PC-9 (cell line): ENCODE measurements at places on chromosomes 3 and 15. TPM values are rescaled to one million over a fixed set of nuclear protein-coding genes. Genes with fewer than 3 reads are reported as not detected.

TIMP4 gene
- 15.5 and 19.0 TPM in 2 replicates for total RNA-seq

MYD88 gene
- total RNA-seq: 25.0 and 27.4 TPM in 2 replicates

DNA sequence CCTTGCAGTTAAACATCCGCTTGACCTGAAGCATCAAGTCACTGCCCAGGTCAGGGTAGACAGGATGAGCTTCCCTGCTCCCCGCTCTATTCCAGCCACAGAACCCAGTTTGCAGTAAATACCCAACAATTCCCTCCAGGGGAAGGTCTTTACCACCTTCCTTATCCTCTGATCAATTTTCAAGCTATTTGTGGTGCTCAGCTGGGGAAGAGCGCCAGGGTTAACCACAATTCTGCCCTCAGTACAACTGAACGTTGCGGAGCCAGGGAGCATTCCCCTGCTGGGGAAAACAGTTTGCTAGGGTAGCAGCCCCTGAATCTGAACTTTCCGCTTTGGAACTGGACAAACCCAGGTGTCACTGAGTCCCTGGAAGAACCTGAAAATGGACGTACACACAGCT is 28.5 kb downstream of the RBPMS2 start:
- DNase-seq: no peak

DNA sequence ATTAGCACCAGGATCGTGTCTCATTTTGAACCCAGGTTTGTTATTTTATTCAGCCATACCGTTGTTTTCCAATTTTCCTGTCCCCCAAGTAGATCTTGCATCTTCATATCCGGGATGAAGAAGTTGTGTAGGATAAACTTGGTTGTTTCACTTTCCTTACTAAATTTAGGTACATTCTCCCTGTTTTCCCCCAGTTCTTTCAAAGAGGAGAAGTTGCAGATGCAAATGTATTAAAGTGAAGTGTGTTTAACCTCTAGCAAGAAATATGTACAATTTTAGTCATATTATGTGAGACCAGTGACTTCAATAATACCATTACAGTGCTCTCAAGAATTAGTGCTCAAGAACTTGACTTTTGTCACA is 1.3 kb downstream of the ATXN7 start:
- no peak for DNase-seq

DNA sequence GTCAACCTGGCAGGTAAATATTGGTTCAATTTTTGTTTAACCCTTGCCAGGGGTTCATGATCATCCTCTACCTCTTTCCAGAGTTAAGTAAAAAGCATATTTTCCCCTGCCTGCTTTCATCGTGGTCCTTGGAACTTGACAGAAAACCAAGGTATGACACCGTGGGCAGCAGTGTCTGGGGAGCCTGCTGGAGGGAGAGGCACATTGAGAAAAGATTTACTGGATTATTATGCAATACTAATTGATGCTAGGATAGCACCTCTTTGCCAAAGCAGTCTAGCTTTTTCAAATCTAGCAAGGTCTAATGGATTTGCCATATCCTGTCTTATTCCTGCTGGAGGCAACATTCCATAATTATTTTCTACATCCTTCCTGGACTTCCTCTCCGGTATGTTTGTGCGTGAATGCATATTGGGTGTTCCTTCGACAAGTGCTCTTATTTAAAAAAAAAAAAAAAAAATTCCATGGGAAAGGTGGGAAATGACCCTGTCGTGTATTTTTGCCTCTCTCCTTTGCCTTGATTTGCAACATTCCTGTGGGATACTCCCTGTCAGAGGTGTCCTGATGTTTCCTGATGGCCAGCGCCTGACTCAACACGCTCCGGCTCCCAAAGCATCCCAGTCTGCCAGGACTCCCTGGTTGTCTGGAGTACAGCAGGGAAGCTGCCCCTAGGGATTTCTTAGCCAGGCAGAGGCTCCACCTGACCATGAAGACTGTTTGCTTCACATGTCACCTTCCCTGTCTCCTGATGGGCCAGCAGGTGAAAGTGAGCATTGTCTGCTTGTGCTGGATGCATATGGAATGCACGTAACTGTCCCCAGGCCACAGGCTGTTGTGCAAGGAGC is 6.3 kb downstream of the BHLHE40 start:
- DNase-seq: peak; percentile 53

UTS2B gene
- 1.1 TPM in 2 replicates for total RNA-seq

GRCh38 chr3:141384575-141384974 is 16.3 kb downstream of the ZBTB38 start:
- DNase-seq: no peak

IQCF5 gene
- total RNA-seq: not detected in 2 replicates

APBA2 gene
- not detected in 2 replicates for total RNA-seq

DNA sequence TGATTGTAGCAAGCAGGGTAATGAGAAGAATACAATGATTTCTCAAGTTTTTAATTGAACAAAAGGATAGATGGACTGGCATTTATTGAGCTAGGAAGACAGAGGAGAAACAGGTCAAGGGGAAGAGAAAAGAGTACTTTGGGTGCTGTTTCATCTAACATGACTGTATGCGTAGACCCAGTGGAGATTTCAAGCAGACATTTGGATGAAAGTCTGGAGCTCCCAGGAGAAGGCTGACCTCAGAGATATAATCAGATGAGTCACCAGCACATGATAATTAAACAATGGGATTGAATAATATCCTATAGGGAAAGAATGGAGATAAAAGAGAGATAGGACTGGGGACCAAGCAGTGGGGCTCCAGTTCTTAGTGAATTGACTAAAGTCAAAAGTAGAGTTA is 194.9 kb downstream of the ARRDC4 start:
- no peak for DNase-seq

DNA sequence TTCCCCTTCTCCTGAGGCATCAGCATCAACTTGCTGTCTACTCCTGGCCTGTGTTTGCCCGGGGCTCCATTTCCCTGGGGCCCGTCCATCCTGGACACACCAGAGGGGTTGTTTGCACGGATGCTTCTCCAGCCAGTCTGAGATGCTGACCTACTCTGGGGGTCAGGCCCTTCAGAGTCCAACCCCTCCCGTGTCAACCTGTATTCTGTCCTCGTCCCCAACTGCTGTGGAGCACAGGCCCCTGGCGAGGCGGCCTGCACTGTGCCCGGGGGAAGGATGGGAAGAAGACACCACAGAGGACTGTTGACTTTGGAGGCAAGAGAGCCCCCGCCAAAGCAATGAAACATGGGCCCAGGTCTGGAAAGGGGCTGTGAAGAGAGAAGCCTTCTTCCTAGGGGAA is 25.8 kb downstream of the ALS2CL start:
- no peak for DNase-seq

- DNase-seq: no peak
Measured at GRCh38 chr3:5169807-5170206, 17.7 kb upstream of the EDEM1 start.

DNA sequence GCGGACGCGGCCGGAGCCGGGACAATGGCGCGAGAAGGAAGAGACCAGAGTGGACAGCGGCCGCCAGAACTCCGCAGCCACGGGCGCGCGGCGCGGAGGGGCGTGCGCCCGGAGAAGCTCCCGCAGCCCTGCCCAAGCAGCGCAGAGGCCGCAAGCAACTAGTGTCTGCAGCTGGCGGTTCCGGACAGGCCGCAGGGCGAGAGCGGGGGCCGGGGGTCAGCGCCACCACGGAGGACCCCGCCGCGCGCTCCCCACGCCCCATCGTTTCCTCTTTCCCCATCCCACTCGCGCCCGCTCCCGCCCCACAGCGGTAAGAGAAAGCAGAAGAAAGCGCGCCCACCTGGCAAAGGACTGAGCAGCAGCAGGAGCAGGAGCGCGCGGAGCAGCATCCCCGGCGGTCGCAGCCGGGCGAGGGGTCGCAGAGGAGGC is 440 bp downstream of the PRTG start:
- DNase-seq: peak; percentile 27

DNA sequence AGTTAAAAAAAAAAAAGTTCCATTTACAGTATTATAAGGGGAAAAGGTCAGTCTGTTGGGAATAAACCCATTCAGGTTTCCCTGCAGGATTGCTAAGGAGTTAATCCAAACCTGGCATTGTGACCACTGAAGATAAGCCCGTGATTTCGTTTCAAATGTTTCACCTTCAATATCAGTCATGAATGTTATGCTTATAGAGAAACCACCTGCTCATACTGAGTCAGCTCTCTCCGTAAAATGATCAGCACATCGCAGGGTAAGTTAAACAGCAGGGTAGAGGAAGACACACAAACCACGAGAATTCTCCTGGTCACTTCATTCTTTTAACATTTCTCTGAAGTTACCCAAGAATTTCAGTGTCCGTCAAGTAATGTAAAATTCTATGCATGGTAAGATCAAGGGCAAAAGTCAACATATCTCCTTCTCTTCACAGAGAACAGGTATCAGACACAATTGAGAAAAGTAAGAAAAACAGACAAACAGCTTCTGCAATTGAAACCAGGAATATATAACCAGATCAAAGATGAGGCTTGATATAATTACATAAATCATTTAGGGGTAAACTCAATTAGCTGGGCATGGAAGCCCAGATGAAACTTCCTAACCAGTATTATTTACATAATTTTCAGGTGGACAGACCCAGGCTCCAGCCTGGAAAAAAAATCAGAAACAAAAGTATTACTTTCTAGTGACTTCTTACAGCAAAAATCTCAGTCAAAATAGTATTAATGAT is 67.6 kb upstream of the ARHGEF3 start:
- peak; percentile 12 for DNase-seq

DNA sequence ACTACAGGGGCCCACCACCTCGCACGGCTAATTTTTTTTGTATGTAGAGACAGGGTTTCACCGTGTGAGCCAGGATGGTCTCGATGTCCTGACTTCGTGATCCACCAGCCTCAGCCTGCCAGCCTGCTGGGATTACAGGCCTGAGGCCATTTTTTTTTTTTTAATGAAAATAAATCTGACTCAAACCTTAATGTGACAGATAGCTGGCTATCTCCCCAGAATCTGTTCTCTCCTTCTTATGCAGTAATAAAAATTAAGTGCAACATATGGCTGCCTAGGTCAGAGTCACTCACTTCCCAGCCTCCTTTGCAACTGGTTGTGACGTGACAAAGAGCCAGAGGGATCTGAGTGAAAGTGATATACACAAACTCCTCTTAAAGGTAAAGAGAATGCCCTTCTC is 53.0 kb downstream of the ZNF148 start:
- DNase-seq: no peak

WDR73 gene
- 22.9 and 29.5 TPM in 2 replicates for total RNA-seq

DNA sequence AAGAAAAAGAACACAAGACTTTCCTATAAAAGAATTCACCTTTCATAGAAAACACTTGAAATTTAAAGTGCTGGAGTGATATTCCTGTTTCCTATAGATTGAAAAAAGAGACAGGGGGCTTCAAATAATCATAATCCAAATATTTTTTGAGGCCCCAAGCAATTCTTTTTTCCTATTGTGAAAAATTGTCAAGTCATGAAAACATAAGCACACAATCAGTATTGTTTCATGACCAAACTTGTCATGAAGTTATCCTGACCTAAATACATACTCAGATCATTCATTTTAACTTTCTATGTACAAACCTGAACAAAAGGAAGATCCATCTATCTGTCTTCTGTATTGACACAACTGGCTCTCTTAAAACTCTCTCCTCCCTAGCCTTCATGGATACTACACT is 57.9 kb downstream of the AGTR1 start:
- no peak for DNase-seq

SOX2 gene
- total RNA-seq: not detected in 2 replicates

- no peak for DNase-seq
Measured at GRCh38 chr15:50996641-50997040, 88.2 kb downstream of the AP4E1 start.

SPCS1 gene
- 91.9 and 104 TPM in 2 replicates for total RNA-seq

- no peak for DNase-seq
Measured at GRCh38 chr15:75577401-75578172, 1.5 kb downstream of the PTPN9 start.

GRCh38 chr3:150878996-150879575 is 26.2 kb downstream of the MINDY4B start:
- no peak for DNase-seq

AMIGO3 gene
- total RNA-seq: 1.0 TPM in 1 of 2 replicates, not detected in the other

GABRB3 gene
- total RNA-seq: 4.9 and 6.3 TPM in 2 replicates

GRCh38 chr3:146626403-146627122 is 21.4 kb upstream of the PLSCR5 start:
- no peak for DNase-seq

DNA sequence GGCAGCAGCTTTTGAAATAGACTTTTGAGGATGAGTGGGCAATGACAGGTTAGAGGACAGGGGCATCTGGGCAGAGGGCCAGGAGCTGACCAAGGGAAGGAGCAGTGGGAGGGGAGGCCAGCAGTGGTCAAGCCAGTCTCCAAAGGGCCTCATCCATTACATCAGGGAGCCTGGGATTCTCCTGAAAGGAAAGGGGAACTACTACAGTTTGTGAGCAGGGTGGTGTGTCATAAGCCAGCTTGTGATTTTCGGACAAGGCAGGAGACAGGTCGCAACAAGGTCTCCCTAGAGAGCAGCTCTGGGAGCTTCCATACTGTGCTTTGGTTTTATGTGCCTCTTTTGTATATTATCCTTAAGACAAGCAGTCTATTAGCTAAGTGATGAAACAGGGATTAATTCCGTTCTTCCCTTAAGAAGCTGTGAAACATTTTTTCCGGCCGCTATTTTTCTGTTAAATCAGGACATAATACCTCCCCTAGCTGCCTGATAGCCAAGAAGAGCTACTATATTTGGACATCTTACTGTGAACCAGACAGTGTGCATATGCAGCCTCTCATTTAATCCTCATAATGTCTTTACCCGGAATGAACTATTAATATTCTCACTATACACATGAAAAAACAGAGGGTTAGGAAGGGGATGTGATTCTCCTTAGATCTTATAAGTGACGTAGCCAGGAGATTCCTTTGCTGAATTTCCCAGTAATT is 46.4 kb downstream of the C2CD4B start:
- no peak for DNase-seq

KCNMB2 gene
- total RNA-seq: not detected in 2 replicates

DNA sequence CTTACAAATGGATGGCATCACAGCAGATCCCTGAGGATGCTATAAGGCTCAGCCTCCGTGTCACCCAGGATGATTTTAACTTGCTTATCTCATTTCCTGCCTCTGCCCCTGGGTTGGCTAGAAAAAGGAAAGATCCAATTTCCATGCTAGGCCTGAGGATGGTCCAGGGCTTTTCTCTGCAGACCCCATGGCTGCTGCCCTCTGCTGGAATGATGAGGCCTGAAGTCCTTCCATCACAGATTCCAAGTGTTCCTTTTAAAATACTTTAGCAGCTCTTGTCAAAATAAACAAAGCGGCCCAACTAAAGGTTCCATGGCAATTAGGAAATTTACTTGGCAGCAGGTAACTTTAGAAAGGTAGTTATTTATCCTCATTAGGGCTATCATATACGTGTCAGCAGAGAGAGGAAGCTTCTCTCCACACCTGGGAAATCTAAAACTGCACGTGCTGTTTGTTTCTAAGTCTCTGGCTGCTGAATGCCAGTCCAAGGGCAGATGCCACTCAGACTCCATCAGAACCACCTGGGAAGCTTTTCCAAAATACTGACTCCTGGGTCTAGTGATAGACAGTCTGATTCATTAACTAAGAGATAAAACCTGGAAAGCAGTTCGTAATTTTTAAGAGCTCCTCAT is 401.9 kb upstream of the IL12A start:
- no peak for DNase-seq

- no peak for DNase-seq
Measured at GRCh38 chr3:63167113-63167512, 111.0 kb upstream of the SYNPR start.

HHLA2 gene
- not detected in 2 replicates for total RNA-seq

- no peak for DNase-seq
Measured at GRCh38 chr15:70670680-70671079, 92.7 kb downstream of the UACA start.

ST3GAL6 gene
- total RNA-seq: 5.4 and 6.6 TPM in 2 replicates
